ENCODE measurements at places on chromosomes 6 and 20.

DNA sequence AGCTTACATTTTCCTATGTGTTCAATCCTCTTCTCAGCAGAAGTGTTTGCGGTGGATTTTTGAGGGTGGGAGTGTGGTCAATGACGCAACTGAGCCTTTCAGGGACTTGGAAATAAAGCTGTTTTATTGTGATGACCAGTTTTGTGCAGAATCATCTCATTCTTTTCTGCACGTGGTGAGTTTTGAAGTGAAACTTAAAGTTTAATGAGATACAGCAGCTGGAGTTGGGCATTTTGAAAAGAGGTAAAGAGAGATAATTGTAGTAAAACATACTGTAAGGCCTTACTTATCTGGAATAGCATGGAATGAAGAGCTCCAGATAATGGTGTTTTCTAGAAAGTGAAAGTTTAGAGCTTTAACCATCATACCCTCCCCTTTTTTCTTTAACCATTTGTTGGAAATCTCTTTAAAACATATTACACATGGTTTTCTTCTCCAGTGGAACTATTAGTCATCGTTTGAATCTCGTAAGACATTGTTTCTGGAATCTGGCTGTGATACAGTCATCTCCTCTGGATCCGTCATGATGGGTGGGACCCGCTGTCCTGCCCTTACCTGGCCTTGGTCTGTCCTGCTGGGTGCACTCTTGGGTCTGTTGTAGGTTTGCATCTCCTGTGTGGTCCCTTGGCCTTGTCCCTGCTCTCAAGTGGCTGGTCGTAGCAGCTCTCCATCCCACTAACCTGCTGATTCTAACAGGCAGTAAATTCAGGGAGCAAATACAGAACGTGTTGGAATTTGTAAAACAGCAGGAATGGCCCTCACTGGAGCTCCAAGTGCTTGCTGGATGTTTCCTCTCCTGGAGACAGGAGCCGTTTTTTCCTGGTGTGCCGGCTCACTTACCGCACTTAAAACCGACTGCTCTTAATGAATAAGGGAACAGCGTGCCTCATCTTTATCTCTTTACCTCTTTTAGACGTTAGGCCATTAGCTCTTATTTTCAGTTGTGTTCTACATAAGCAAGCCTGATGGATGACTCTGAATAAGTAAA is 29.8 kb downstream of the UST start:
- DNase-seq = peak; percentile 89

DNA sequence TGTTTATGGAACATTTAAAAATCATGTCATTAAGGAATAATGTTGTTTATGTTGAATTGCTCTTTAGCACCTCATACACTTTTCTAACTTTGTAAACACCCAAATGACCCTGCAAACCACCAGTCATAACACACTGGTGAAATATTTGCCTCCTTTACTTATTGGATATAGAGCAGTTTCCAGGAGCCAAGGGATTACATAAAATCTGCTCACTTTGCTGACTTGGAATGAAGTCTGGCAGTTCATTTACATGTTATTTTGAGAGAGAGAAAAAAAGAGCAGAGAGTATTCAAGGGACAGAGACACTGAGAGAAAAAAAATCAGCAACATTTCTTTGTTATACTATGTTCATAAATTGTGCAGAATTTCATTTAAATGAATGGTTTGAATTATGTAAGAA is 46.6 kb upstream of the DEFB112 start:
- no peak for DNase-seq

DNA sequence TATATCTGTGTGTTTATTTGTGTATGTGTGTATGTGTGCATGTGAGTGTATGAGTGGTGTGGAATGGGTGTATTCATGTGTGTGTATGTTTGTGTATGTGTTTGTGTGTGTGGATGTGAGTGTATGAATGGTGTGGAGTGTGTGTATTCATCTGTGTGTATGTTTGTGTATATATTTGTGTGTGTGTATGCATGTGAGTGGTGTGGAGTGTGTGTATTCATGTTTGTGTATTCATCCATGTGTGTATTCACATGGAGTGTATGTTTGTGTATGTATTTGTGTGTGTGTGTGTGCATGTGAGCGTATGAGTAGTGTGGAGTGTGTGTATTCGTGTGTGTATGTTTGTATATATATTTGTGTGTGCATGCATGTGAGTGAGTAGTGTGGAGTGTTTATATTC is 66.6 kb downstream of the PPP1R14C start:
- no peak for DNase-seq

DNA sequence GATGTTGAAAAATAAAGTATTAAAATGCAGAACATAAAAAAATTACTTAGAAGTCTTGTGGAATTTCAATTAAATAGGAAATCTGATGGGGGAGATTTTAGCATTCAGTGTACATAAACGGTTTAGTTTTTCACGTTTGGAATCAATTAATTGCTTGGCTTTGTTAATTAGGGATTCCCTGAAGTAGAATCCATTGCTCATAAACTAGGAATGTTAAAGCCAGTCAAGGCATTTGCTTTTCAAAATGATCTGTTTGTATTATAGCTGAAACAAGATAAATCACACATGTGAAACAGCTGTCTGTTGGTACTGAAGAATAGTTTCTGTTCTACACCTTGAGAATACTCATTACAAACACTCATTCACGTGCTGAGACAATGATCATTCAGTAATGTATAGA is 297.9 kb downstream of the TBC1D7 start:
- no peak for DNase-seq

DNA sequence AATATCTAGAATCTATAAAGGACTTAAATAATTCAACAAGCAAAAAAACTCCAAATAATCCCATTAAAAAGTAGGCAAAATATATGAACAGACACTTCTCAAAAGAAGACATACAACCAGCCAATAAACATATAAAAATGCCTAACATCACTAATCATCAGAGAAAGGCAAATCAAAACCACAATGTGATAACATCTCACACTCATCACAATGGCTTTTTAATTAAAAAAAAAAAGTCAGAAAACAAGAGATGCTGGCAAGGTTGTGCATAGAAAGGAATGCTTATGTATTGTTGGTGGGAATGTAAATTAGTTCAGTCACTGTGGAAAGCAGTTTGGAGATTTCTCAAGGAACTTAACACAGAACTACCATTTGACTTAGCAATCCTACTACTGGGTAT is 979.6 kb upstream of the MAP3K7 start:
- no peak for DNase-seq

- no peak for DNase-seq
These were observed 59.2 kb downstream of the RBM38 start for GRCh38 chr20:57450419-57450818.

DNA sequence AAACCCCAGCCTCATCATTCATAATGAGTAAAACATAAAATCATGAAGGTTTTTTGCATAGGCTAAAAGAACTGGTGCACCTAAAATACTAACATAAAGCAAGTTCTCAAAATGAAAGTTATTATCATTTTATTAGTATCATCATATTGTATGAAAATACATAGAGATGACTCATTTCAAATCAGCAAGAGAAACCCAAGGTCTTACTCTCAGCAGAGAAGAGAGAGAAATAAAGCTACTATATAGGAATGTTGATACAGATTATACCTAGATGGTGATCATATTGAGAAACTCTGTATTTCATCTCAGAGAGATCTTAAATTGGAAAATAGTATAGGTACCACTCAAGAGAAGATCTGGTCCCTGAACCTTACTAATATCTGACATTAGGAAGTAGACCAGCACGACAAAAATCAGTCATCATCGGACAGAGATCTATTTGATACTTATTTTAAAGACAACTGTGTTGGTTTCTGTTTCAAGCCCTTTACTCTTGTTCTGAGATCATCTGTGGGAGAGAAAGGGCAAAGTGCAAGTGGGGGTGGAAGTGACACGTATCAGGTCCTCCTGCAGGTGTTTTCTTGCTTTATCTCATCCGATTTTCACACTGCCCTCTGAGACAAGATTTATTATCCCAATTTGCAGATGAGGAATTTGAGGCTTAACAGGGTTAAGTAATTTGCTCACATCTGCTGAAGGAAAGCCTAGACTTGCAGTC is 532.3 kb downstream of the MAFB start:
- DNase-seq = no peak

DNA sequence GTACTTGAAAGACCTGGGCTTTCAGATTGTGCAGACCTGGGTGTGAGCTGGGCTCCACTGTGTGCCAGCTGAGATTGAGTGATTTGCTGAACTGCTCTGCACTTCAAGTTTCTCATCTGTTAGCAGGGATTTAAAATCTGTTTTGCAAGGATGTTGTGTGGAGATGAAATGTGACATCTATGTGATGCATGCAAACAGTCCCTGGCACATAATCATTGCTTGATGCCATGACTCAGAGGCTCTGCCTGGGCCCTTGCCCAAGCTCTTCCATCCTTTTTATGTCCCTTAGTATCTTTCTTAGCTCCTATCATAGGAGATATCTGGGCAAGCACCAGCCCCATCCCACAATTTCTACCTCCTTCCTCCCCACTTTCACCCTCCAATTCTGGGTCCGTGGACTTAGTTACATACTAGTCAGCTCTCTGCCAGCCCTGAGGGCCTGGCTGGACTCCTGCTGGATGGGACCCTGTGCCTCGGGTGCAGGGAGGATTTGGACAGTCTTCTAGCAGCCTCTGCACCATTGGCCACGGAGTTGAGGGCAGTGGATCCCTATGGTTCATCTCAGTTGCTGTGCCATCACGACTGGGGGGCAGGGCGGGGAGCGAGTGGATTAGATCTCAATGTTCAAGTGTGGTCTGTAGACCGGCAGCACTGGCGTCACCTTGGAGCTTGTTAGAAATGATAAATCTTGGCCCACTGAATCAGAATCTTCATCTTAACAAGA is 103.6 kb downstream of the MAP3K7 start:
- DNase-seq = no peak

GRCh38 chr6:110158479-110158878 is 21.0 kb downstream of the WASF1 start:
- DNase-seq = peak; percentile 16

GRCh38 chr20:62089393-62089792 is 23.7 kb upstream of the TAF4 start:
- no peak for DNase-seq

DNA sequence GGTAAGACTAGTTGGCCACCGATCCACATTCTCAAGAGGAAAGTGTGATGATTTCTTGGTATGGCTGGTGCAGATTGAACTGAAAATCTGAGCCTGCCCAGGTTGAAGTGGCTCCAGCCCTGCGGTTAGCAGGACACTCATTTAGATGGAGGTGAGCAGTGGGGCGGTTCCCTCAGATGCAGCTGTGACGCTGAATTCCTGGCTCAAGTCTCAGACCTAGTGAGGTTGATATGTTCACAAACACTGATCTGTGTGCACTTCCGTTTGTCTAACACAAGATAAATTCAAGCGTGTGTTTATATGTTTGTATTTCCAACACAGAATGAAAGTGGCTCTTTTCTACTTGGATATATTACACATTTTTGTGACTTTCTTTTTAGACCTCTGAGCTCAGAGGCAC is 83.4 kb upstream of the FRMD1 start:
- no peak for DNase-seq

Data from RWPE1 (cell line).